Kidney (tissue), 22 donors: ENCODE measurements at places on chromosomes 4 and X. TPM values are rescaled to one million over a fixed set of nuclear protein-coding genes. Genes with fewer than 3 reads are reported as not detected.

Gene HSFX3
- not detected for total RNA-seq

Gene MAGED4B
- total RNA-seq, result 13.3 TPM

Gene ANK2
- 21.1 TPM for total RNA-seq

DNA sequence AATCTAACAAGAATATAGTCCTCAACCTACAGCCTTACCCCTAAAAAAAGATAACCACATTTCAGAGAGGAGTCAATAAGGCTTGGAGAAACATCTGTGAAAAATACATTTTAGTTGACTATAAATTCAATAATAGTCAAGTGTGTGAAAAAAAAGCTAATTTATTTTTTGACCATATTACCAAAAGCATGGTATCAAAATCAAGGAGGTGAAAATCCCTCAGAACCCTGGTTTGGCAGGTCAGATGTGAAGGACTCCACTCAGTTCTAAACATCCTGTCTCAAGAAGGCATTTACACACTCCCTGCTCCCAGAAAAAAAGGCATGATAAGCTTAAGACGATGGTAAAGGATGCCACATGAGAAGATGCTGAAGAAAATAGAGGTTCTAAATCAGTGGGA, 745.1 kb upstream of the TENM3 start:
- H3K4me1 ChIP-seq, result no peaks in the 10 kb centered on the region
- no peak overlapping the region for H3K4me3 ChIP-seq
- no peak overlapping the region for H3K27ac ChIP-seq

DNA sequence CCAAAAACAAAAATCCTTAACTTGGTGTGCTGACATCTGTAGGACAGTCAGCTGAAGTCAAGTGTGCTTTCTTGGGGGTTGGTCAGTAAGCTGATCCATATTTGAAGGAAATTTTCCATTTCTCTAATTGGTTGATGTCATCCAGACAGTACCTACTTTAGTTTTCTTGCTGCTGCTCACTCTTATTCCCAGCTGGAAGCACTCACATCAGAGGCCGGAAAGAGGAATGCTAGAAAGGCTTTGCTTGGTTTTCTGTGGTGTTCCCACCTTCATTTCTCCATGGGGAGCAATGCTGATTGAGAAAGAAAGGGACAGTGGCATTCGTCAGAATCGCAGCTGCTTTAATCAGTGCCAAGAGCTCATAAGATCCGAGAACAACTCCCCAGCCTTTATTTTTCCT, 227.0 kb downstream of the C4orf33 start:
- H3K36me3 ChIP-seq, result no peaks in the 10 kb centered on the region
- H3K27me3 ChIP-seq, result no peaks in the 10 kb centered on the region
- no peak overlapping the region for H3K4me3 ChIP-seq
- no peak for DNase-seq
- H3K27ac ChIP-seq, result no peak overlapping the region

DNA sequence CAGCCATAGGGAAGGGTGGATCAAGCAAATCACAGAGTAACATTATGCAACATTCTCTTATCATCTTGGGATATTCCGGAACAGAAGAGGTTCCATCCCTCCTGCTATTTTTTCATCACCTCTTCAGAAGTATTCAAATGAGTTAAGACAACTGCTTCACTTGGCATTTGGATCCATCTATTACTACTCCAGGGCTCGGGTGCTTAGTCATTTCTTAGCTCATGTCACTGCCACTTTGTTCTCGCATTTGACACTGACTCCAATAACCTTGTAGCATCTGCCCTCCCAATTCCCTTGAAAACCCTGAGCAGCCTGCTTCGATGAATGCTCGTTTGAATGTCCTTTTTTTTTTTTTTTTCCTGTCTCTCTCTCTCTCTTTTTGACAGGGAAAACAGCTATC, 114.9 kb downstream of the PPARGC1A start:
- H3K4me3 ChIP-seq, result no peak overlapping the region
- H3K27ac ChIP-seq, result no peak overlapping the region
- H3K36me3 ChIP-seq, result no peaks in the 10 kb centered on the region
- no peak for DNase-seq
- H3K4me1 ChIP-seq, result no peaks in the 10 kb centered on the region
- H3K27me3 ChIP-seq, result no peaks in the 10 kb centered on the region

DNA sequence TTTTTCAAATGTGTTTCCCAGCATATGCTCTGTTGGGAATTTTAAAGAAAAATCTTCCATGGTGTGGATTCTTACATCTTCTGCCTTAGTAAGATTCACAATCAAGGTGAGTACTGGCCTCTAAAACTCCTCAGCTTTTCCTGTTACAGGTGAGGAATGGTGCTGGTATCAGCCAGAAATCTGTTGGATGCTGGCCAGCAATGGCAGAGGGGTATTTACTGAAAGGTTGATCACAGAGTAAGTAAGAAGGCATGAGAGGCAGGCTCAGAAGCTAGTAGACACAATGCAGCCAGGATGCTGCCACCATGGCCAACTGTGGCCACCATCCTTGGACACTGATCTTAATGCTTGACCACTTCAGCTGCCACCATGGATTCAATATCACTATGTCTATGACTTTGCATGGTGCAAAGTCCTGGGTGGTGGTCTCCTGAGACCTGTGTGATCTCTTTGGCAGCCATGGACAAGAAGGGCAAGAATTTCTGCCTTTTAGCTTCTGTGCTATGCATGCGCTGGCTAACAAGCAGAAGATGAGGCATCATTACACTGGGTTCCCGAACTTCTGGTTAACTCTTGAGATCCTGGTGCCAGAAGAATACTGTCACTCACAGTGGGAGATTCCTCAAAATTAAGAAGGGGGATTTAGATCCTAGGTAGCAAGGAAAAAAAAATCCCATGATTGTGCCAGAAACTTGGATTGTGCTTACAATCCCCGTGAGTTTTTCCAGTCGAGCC, 60.2 kb downstream of the CHRNA9 start:
- H3K36me3 ChIP-seq, result no peaks in the 10 kb centered on the region
- DNase-seq, result no peak
- H3K4me1 ChIP-seq, result peaks cover 7% of the 10 kb centered on the region
- H3K4me3 ChIP-seq, result no peak overlapping the region
- no peaks in the 10 kb centered on the region for H3K27me3 ChIP-seq

DNA sequence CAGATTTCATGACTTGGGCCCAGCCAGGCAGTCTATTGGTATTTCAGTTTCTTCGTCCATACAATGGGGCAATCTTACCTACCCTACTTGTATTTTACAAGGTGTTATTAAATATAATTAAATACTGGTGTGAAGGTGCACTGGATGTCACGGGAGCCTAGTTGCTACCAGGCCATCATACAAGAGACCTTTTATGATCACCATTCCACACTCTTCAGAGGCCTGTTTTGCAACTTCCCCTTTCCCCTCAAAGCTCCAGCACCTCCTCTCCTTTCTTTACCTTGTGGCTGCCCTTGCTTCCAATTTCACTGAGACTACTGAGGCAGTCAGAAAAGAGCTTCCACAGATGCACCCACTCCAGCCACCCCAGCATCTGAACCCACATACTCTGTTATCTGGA, 93.8 kb upstream of the HELT start:
- H3K27ac ChIP-seq, result no peak overlapping the region
- H3K27me3 ChIP-seq, result no peaks in the 10 kb centered on the region
- no peaks in the 10 kb centered on the region for H3K4me1 ChIP-seq
- H3K4me3 ChIP-seq, result no peak overlapping the region
- no peaks in the 10 kb centered on the region for H3K36me3 ChIP-seq

DNA sequence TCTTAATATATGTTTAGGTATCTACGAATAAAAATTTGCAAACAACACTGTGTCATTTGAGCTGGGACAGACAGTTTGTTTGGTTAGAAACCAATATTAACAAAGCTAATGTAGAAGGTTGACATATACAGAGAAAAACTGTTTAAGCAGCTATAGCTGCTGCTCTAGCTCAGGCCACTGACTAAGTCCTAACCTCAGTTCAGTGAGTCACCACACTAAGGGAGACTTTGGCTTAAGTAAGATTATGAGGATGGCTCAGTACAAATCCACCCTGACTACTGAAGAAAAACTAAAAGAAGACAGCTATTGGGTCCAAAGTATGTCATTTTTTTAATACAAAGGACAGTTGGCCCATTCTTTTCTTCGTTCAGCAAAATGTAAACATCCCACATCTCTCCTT, 717.3 kb upstream of the ACTRT1 start:
- H3K27ac ChIP-seq, result no peak overlapping the region
- H3K27me3 ChIP-seq, result no peaks in the 10 kb centered on the region

GRCh38 chr4:16226816-16227461, 668 bp upstream of the TAPT1 start:
- H3K27ac ChIP-seq, result peak overlapping the region; percentile 93
- peak; percentile 87 for DNase-seq
- H3K4me1 ChIP-seq, result peaks cover 28% of the 10 kb centered on the region
- H3K36me3 ChIP-seq, result no peaks in the 10 kb centered on the region

DNA sequence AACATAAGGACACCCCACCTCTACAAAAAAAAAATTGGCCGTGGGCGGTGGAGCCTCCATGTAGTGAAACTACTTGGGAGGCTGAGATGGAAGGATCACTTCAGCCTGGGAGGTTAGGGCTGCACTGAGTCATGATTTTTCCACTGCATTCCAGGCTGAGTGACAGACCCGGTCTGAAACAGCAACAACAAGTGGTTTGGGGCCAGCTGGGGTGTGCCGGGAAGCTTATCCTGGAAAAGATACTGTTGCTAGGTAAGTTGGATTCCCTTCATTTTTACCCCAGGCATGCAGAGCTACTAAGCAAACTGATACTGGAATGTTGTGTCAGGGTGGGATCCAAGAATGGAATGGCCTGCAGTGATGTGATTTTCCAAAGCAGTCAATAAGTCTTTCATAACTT, 57.0 kb downstream of the XAGE2 start:
- H3K36me3 ChIP-seq, result no peaks in the 10 kb centered on the region
- no peak overlapping the region for H3K27ac ChIP-seq
- DNase-seq, result no peak
- H3K27me3 ChIP-seq, result peaks cover 2% of the 10 kb centered on the region

- no peak overlapping the region for H3K27ac ChIP-seq
- no peaks in the 10 kb centered on the region for H3K4me1 ChIP-seq
- no peaks in the 10 kb centered on the region for H3K27me3 ChIP-seq
- DNase-seq, result no peak
Measured at GRCh38 chrX:109601486-109601885, 23.5 kb downstream of the KCNE5 start.
